ENCODE measurements at places on chromosomes 11 and 22.

GRCh38 chr22:49457946-49458707, 369.5 kb downstream of the BRD1 start:
- DNase-seq = no peak

DNA sequence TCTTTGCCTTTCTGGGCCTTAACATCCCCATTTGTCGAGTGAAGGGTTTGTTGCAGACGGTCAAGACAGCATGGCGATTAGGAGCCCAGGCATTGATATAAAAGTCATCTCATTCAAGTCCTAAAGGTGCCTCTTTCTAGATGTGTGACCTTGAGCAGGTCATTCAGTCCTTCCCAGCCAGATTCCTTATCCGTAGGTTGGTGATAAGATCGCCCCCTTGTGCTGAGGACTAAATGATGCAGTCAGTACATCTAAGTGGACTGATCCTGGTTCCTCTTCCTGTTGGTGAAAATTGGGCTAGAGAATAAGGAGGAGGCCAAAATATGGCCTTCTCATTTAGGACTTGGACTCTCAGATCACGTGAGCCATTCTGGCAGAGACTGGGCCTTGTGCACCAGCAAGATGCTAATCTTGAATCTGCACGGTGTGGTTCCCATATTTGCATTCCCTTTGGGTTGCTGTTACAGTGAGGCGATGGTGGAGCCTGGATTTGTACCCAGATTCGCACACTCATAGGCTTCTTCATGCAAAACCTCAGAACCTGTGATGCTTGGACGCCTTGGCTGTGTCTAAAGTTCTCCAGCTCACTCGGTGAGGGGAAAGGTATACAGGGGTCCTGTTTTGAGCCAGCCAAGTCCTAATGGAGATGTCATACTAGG, 156.8 kb downstream of the MYO18B start:
- no peak for DNase-seq

- DNase-seq = no peak
These were observed 728.8 kb upstream of the FAT3 start for GRCh38 chr11:91495837-91496236.

DNA sequence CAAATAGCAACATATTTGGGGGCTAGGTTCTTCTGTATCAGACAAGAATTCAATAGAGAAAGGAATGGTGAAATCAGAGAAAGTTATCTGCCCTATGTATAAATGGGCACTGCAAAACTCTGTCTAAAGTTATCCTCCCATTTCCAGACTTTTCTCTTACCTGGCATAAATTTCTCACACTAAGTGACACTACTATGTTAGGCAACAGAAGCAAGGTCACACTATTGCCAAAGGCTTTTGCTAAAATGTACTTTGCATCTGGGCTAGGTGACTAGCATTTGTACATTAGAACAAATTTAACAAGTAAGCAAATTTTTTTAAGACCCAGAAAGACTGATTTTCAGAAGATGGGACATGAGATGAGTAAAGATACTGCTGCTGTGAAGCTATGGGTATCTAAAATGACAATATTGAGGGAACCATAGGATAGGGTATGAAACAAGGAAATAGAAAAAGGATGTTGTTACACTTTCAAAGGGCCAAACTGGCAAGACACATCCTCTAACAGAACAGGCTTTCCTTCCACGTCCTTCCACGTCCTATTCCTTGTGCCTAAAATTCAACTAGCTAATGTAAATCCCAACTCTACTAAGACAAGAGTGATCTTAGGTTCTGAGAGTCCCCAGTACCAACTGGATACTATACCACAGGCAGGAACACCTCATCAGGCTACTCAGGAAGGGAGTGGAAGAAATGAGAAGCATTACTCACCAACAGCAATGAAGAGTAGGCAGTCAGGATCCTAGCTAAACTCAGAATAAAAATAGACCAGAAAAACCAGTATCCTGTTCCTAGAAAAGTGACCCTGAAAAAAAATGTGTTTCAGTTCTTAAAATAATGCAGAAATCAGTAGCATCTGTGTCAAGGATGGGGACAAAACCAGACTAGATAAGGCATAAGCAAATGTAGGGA, 22.6 kb downstream of the GDPD4 start:
- DNase-seq = no peak

GRCh38 chr22:32882360-32882755, 80.9 kb downstream of the TIMP3 start:
- no peak for DNase-seq

GRCh38 chr11:114282488-114282887, 13.7 kb upstream of the NNMT start:
- DNase-seq = no peak

DNA sequence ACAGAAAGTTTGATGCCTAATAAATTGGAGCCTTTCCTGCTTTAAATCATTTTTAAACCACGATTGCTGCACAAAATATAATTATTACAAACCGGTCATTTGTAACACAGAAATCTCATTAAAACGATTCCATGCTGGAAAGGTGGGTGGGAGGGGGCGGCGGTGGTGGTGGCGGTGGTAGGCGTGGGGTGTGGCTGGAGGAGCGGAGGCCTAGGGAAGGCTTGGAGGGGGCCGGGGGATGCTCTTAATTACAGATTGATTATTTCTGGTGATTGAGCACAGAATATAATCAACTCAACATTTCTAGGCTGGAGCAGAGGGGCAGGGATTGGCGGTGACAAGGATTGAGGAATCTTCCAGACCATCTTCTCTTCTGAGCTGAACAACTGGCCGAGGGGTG, 157.5 kb downstream of the TRIM29 start:
- no peak for DNase-seq

DNA sequence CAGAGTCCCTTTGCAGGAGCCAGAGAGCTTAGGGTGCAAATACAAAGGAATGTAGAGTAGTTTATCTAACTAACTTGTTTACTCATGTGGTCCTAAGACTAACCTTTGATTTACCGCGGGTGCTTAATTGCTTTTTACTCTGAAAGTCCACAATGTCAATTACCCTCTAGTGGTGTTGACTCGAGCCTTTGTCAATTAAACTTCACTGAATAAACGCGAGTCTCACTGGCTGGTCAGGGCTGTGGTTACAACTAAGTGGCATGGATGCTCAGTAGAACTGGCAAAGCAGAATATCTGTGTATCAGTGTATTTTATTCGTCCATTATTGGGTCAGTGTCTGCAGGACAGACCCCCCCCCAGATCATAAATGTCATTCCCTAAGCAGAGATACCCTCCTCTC, 181.7 kb downstream of the OR4C45 start:
- no peak for DNase-seq

GRCh38 chr11:47852053-47852452, 3.9 kb upstream of the NUP160 start:
- DNase-seq = no peak

GRCh38 chr11:57680552-57680874, 12.6 kb downstream of the ZDHHC5 start:
- DNase-seq = no peak

DNA sequence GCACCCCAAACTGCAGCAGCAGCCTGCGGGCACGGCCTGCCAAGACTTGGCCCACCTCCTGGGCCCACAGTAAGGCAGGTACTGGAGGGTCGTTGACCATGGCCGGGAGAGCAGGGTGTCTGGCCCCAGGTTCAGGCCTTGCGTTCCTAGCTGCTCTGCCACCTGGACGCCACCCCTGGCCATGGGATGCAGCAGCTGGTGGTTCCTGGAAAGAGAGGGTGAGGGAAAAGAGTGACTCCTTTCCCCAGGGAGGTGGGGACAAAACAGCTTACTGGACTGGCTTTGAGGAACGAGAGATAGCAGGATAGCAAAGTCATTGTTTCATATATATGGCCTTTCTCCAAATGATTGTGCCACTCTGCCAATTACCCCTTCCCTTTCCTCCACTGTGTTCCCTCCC, 1.8 kb downstream of the BSCL2 start:
- DNase-seq = no peak

DNA sequence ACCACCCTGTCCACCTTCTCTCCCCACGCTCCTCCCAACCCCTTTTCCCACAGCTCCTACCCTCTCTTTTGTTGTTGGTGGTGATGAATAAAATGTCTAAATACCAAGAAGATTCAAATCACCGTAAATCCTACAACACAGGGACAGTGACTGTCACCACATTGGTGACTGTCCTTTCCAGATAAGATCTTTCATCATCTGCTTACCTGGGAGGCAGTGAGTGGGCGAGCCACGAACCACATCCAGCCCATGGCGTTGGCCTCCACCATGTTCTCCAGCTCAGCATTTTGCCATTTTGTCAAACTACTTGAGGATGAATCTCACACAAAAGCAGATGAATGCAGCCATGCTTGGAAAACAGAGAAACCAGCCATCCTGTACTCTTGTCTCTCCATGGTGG, 6.7 kb upstream of the CYTH4 start:
- DNase-seq = no peak

DNA sequence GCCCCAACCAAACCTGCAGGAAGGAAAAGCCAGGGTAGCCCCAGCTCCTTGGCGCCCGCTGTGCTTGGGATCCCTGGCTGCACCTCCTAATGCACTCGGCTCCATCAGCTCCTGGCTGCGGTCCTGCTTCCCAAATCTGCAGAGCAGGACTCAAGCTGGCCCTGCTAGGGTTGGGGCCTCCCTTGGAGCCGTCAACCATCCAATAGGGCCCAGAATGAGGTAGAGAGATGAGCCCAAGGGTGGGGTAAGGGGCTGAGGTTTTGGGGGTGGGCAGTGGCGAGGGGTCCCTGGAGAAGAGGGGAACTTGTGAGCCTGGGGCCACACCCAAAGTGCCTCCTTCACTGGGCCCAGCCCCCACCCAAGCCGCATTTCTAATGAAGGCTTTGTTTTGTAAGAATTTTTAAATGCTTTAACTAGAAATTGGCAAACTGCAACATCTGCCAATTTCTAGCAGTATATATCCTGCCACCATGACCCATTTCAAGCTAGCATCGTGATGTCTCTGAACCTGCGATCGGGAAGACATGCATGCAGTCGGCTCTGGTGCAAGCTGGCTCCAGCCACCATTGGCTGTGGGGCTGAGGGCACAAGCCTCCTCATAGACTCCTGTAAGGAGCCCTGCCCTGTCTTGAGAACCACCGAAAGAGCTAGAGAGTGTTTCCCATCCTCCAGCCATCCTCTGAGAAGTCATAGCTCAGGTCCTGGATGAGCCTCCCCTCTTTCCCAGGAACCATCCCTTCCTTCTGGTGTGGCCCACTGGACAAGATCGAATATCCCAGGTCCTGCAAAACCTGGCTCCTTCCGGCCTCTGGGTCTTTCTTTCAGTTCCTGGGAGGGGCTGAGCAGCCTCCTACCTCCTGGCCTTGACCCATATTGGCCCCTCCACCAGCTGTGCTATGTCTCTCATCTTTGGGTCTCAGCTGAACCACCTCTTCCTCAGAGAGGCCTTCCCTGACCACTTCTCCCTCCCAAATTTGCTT, 15.5 kb downstream of the C1QTNF6 start:
- DNase-seq = no peak

GRCh38 chr11:45580399-45580798, 85.0 kb downstream of the CHST1 start:
- no peak for DNase-seq

DNA sequence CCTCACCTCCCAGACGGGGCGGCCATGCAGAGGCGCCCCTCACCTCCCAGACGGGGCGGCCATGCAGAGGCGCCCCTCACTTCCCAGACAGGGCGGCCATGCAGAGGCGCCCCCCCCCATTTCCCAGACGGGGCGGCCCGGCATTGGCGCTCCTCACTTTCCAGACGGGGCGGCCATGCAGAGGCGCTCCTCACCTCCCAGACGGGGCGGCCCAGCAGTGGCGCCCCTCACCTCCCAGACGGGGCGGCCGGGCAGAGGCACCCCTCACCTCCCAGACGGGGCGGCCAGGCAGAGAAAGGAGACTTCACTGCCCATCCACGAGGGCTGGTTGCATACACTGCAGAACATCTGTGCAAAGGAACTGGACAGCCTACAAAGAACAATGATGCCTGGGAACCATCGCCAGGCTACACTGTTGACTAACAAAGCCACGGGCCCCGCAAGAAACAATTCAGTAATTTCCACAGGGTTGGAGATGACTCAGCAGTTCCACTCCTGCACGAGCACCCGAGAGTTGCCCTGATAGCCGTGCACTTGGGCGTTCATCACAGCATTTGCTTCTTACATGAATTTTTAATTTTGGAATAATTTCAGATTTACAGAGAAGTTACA, 58.7 kb downstream of the CTTN start:
- DNase-seq = no peak

DNA sequence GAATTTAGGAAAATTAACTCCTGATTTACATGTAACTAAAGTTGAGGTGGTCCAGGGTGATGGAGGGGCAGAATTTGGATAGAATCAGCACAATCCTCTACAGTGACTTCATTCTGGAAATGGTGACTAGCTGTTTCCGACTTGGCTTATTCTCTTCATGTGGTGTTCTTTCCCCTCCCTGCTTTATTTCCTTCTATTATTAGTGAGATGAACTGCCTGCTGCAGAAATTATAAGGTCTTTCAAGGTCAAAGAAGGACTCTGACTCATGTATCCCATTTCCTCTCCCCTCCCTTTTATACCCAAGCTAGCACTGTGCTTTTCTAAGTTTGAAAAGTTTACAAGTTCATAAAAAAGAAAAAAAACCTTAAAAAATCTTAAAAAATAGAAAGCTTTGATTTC, 12.2 kb upstream of the MRPL17 start:
- no peak for DNase-seq

DNA sequence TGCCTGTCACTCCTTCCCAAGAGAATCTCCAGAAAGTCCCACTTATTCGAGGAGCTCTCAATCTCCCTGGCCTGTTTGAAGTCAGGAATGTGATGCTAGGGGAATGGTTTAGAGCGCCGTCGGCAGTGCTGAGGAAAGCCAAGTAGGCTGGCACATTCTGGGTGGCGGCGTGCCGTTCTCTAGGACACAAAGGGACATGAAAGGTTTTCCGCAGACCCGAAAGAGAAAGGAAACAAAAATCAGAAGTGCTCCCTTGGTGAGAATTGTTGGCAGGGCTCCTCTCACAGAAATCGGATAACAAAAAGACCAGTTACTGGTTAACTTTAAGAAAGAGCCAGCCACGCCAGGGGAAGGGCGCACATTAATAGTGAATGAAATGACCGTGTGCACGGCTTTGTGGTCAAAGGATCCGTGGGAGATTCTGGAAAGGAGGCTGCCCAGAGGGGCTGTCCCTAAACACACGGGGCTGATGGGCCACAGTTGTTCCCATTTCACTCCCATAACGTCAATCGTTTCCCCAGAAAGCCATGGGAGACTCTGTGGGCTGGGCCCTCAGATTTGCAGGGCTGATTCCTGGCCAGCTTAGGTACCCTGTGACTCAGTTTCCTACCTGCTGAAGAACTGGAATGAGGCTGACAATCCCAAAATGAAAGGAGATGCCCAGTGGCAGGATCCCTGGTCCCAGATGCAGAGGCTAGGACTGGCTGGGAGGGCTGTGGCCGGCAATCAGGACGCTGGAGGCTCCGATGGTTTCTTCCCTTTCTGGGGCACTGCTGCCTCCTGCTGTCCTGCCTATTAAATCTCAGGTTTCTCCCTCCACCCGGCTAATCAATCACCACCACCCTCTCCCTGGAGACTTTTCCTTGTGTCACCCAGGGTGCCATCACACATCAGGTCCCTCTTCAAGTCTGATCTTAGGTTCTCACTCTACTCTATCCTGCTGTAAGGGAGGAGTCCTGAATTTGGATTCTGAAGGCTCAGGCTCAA, 82.3 kb downstream of the RCN1 start:
- no peak for DNase-seq
